Fibroblast of skin of abdomen (primary cell): ENCODE measurements at places on chromosomes 6 and 20.
A peak's percentile ranks its signal among the peaks of the same experiment; 100 is the strongest.

- DNase-seq, result no peak
These were observed 26.2 kb upstream of the E2F3 start for GRCh38 chr6:20375436-20375835.

DNA sequence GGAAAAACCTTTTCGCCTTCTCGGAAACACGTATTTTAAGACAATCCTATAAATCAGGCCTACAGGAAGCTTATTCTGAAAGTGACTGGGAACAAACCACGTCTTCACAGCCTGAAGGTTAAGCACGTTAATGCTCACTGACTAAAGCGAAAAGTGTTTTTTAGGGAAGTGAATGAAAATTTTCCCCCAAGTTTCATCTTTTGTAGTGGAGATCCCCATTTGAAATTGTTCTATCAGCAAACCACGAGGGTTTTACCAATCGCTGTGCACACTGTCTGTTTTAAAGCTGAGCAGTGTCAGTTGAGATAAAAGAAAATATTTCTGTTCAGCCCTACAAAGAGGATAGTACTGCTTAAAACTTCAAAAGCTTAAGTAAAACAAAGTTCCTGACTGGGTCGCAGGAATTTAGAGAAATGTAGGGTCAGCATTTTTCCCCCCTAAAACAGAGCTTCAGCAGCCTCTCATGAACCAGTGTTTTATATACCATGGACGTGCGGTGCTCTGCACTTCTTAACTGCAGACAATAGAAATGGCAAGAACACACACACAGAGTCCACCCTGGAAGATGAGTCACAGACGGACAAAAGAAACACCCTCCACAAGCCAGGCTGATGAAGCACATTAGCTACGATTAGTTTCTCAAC lies 34.9 kb downstream of the SLC22A23 start:
- peak; percentile 70 for DNase-seq

DNA sequence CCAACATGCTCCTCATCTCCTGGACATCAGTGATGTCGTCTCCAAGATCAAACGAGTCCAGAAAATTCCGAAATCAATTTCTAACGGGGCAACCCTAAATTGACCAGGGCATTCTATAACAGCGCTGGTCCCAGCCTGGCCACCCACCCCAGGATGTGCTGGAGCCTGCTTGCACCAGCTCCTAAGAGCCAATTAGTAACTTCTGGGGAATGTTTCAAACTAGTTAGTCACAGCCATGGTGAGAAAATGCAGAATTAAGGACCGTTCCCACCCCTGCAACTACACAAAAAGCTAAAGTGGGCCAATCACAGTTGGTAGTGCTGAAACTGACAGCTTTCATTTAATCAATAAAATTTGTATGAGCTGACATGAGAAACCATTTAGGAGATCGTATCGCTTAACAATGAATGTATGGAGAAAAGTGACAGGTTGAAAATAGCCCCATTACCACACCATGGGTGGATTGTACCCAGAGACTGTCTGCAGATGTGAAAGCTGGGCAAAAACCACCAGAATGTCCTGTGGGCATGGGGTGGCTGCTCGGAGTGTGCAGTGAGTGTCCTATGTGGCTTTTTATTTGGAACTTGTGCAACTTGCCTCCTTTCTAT lies 165.7 kb upstream of the AFDN start:
- no peak for DNase-seq

DNA sequence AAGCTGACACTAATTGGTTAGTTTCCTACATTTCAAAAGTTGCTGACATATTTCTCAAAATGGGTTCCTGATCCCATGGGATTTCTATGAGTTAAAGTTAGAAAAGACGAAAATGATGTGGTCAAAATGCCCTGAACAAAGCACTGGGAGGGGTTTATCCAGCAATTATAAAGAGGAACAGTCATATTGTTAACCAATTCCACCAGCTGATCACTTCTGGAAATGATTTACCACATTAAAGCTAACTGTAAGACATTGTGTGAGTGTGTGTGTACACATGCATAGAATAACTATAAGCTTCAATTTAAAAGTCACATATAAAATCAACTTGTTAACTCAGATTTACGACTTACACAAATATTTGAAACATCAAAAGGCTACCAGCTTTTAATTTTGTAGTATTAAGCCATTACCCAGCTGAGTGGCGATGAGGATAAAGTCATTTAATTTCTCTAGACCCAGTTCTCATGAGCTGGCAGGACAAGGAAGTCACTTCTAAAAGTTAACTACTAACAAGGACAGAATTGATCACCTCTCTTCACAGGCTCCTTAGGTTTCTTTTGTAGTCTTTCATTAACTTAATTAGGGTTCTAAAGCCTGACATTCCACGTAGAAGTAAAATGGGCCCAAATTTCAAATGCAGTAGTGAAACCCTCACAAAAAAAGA lies 40.4 kb downstream of the MAN1A1 start:
- DNase-seq, result peak; percentile 57

- DNase-seq, result peak; percentile 66
These were observed 107.9 kb upstream of the PREP start for GRCh38 chr6:105510746-105511145.

DNA sequence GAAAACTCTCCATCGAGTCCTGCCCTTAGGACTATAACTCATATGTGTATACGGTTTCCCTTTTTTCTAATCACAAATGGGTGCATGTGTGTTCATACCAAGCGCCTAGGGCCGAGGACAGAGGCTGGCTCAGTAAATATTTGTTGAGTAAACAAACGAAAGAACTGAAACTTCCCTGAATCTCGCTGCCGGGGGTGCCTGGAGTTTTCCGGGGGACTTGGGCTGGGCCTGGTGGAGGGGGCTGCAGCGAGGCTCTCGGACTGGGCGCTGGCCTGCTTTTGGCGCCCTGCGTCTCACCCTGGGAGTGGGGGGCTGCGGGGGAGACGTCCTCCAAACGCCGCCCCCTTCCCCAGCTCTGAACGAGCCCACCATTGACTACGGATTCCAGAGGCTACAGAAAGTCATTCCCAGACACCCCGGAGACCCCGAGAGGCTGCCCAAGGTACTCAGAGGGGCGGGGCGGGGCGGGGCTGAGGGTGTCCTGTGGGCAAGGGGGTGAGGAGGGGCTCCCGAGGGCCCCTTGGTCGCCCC lies 49.0 kb downstream of the CPXM1 start:
- DNase-seq, result no peak

- no peak for DNase-seq
These were observed 101.8 kb upstream of the SYNCRIP start for GRCh38 chr6:85744433-85744970.

DNA sequence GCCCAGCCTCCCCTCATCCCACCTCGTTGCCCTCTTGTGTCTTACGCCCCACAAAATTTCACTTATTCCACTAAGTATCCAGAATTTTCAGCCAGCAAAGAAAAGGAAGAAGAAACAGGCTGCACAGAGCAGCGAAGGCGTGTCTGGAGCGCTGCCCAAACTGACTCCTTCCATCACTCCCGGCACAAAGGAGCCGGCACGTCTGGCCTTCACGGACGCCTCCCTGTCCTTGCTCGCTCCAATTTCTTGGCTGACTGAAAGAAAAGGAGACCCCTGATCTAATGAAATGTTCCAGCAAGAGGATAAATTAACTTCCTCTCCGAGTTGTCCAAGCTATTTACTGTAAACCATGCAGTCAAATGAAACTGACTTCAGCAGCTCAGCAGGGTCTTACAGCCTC lies 152.3 kb upstream of the CDH4 start:
- DNase-seq, result no peak

DNA sequence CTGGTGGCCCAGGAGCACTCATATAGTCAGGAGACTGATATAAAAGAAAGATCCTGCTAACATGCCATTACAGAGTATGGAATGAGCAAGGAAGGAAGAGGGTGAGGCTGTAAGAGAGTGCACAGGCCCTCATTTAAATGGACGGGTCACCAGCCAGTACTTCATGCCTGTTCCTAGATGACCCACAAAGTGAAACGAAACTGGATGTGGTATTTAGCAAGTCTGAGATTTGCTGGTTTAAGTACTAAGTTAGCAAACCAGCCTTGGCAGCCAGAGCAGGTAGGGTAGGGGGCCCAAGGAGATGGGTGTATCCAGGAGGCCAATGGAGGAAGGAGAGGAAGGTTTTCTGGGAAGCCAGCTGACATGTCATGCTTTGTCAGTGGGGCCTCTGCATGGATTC lies 15.9 kb downstream of the NT5E start:
- no peak for DNase-seq

- no peak for DNase-seq
These were observed 61.8 kb downstream of the NFATC2 start for GRCh38 chr20:51480507-51481270.

GRCh38 chr6:153231048-153231646 lies 100.1 kb upstream of the RGS17 start:
- DNase-seq, result peak; percentile 25

DNA sequence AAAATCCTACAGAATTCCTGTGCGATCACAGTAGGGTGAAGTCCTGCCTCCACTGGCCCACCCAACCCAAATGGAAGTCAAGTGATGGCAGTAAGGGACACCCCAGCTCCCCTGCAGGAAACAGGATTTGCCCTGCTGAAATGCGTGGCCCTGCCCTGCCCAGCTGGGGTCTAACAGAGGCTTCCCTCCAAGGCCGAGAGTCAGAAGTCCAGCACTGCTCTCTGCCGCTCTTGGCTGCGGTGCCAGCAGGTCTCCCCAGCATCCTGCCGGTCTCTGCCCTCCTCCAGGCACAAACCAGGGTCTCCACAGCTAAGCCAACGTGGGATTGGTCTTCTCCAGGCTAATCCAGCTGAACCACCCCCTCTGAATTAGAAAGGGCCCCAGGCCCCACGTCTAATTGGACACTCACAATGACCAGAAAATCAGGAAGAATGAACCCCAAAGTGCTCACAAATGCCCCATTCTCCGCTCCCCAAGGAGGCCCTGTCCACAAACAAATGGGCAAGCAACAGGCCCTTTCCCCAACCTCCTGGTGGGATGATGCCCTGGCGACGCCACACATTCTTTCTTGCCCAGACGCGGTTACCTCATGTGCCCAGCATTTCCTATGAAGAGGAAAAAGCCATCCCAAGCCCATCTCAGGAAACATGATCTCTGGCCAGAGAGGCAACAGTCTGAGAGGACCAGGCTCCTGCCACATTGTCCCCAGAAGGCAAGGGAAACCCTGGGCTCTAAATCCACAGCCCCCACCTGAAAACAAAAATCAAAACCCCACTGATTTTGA lies 117.2 kb downstream of the BANF2 start:
- no peak for DNase-seq

- DNase-seq, result no peak
These were observed 249.2 kb downstream of the CDC5L start for GRCh38 chr6:44636561-44637248.

DNA sequence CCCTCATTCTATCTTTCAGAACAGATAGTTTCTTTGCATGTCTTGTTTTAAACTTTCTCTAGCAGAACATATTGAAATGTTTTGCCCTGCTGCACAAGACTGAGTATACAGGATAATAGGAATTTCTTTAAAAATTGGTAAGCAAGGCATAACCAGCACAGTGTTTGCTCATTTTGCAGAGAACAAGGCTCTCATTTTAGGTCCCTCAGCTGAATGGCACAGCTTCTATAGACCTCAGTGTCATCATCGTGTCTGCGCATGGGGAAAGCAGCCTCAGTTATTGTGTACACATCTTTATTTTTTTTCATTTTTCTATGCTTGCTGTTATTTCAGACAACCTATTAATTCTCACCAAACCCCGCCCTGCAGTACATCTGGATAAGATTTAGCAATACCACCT lies 35.7 kb downstream of the TTI1 start:
- DNase-seq, result no peak
